ENCODE measurements at places on chromosomes 4 and X. TPM values are rescaled to one million over a fixed set of nuclear protein-coding genes. Genes with fewer than 3 reads are reported as not detected.

The HS6ST2 gene
- total RNA-seq, result not detected

- no peak for DNase-seq
- H3K4me3 ChIP-seq, result no peak overlapping the region
- H3K4me1 ChIP-seq, result no peaks in the 10 kb centered on the region
Observed at GRCh38 chr4:37595875-37596680, 90.1 kb downstream of the RELL1 start.

The DIPK2B gene
- total RNA-seq, result not detected

DNA sequence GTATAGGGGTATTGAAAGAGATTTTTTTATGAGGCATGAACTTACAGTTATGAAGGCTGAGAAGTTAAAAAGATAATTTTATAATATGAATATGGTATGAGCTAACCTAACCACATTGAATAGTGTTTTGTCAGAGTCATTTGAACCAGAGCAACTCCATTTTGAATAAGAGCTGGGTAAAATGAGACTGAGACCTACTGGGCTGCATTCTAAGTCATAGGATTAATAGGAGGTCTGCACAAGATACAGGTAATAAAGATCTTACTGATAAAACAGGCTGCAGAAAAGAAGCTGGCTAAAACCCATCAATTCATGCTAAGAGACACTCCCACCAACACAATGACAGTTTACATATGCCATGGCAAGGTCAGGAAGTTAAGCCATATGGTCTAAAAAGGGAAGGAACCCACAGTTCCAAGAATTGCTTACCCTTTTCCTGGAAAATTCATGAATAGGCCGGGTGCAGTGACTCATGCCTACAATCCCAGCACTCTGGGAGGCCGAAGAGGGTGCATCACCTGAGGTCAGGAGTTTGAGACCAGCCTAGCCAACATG, 209.2 kb downstream of the TECRL start:
- no peaks in the 10 kb centered on the region for H3K36me3 ChIP-seq
- DNase-seq, result no peak
- no peaks in the 10 kb centered on the region for H3K4me1 ChIP-seq
- H3K27me3 ChIP-seq, result no peaks in the 10 kb centered on the region
- H3K4me3 ChIP-seq, result no peak overlapping the region
- H3K27ac ChIP-seq, result no peak overlapping the region

DNA sequence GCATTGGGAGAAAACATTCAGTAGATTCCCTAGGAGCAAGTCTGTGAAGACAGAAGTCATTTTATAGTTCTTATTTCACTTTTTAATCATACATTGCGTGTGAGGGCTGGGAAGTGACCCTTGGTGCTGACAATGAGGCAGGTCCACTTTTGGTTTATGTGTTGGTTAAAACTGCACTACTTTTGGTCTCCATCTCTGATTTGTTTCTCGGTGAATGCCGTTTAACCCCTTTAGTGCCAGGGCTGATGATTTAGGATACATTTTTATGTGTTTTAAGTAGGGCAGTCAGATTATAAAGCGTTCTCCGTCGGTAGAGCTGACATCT, 110.4 kb downstream of the AFF1 start:
- no peak overlapping the region for H3K27ac ChIP-seq
- no peak for DNase-seq
- peaks cover 14% of the 10 kb centered on the region for H3K4me1 ChIP-seq
- no peaks in the 10 kb centered on the region for H3K27me3 ChIP-seq
- no peak overlapping the region for H3K4me3 ChIP-seq

The GPRIN3 gene
- 46.4 TPM for total RNA-seq

GRCh38 chr4:188869581-188869980, 730.3 kb downstream of the TRIML1 start:
- H3K27me3 ChIP-seq, result no peaks in the 10 kb centered on the region
- no peak overlapping the region for H3K4me3 ChIP-seq
- H3K4me1 ChIP-seq, result no peaks in the 10 kb centered on the region
- no peak for DNase-seq

The RAB33A gene
- 14.4 TPM for total RNA-seq

DNA sequence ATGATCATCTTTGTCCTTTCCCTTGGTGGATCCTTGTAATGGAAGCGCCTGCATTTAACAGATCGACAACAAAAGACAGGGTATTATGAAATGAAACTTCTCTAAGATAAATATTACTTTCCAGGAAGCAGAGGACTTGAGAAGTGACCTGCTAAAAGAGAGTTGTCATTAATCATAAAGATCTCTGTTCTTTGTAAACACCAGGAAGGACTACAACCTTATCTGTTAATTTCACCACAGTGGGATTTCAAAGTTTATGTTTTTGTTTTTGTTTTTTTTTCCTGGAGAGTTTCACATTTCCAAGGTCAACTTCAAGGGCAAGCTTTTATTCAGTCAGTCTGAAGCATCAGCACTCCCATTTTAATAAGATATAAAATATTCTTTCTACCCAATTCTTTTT, 170.9 kb downstream of the RCHY1 start:
- H3K27ac ChIP-seq, result no peak overlapping the region
- H3K36me3 ChIP-seq, result no peaks in the 10 kb centered on the region
- DNase-seq, result no peak
- H3K27me3 ChIP-seq, result no peaks in the 10 kb centered on the region
- H3K4me1 ChIP-seq, result no peaks in the 10 kb centered on the region

DNA sequence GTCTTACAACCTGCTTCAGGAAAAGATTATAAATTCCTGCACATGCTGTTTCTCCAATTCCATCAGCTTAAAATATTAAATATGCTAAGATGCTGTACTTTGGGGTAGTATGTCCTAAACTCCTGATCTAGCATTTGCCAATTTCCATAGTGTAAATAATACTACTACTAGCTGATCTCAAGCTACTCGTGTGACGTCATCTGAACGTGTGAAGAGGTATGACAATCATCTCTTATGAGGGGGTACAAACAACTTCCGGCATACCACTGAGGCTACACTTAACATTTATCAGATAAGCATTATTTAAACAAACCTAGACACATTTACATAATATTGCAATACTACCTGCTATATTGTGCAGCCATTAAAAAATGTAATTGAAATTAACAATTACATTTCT, 52.4 kb upstream of the APELA start:
- no peaks in the 10 kb centered on the region for H3K4me1 ChIP-seq
- no peak overlapping the region for H3K4me3 ChIP-seq
- no peaks in the 10 kb centered on the region for H3K36me3 ChIP-seq
- no peak overlapping the region for H3K27ac ChIP-seq
